ENCODE measurements at places on chromosomes 5 and 9.

DNA sequence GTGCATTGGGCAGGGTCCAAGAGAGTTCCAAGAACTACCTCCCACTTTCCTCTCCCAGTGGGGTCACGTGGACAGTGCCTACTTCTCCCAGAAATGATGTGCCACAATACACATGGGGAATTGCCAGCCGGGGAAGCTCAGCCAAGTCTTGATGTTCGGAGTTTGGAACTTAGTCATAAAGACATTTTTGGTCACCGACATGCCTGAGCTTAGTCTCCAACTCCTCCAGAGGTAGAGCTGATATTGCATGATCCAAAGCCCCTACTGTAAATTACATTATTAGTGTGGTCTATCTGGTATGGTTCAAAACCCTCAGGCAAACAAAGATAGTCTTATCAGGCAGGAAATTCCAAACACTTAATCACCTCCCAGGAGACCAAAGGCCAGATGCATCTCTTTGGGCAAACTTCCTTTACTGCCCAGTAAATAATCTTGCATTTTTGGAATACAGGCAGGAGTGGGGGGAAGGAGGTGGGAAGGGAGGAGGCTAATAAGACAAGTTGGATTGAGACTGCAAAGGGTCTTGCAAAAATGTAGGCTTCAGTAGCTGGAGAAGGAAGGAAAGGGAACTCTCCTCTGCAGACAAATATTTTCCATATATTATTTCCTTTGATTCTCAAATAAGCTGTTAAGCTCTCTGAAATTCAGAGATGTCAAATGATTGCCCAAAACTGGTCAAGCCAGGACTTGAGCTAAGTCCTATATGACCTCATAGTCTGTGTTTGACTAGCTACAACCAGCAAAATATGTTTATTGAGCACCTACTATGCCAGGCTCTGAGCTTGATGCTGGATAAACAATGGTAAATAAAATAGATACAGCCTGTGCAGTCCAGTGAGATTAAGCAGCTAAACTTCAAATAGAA lies 99.4 kb downstream of the DRD1 start:
- DNase-seq = no peak

- DNase-seq = no peak
Observed at GRCh38 chr5:317086-317811, 4.3 kb upstream of the AHRR start.

DNA sequence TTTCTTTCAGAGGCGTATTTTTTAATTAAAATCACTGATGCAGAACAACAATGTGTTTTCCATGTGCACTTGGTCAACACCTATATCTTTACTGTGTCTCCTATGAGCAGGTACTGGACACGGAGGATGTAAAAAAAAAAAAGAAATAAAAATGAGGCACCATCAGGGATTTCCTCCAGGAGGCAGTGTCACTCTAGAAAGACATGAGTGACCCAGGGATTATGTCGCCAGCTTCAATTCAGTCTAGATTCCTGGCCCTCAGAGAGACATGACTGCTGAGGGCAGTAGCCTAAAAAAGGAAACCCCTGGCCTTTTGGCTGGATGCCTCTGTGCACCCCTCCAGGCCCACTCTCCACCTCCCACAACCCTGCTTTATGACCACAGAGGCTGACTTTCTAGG lies 18.3 kb upstream of the IL33 start:
- peak; percentile 27 for DNase-seq

DNA sequence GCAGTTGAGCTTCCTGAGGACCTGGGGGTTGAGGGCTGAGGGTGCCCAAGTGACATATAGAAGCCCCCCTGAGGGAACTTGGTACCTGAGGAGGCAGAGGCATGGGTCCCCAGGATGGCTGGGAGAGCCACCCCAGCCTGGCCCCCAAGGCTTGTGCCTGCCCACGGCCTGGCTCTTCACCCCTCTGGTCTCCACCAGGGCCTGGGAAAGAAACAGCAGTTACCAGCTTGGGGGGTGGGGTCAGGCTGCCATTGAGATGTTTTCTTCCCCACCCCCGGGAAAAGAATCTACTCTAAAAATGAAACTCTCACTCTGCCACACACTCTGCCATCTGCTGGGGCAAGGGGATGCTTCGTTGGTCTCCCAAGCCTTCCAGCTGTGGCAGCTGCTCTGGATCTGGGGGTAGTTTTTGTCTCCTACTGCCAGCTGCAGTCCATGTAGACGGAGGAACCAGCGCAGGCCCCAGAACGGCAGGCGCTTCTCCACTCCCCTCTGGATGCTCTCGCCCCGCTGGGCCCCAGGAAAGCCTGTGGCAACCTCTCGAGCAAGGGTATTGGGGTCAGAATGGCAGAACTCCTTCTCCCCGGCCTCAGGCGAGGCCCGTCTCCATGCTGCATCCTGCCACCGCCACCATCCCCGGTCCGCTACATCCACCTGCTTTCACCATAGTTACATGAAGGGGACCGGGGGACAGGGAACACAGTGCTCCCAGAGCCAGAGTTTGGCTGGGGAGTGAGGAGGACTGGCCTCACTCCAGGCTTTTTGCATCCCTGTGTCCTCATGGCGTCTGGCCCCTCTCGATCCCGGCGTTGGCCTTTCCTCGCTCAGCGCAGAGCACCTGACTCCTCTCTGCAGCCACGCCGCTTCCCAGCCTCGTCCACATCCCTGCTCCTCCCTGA lies 123.5 kb downstream of the DAB2IP start:
- no peak for DNase-seq

DNA sequence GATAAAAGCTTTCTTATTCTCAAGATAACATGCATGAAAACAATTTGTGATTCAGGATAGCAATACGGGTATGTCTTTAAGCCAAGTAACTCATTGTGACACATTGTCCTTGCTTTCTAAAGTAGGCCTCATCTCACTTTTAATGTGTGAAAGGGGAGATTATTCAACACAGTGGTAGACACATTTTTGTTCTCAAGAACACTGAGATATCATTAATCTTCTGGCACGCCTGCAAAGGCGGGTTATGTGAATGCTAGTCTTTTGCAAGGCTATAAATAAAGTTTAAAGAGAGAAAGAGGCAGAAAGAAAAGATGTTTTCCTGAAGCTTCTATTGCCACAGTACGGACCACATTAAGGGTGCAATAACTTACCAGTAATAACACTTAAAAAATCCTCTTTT lies 181.8 kb upstream of the MEF2C start:
- DNase-seq = no peak

- DNase-seq = no peak
Observed at GRCh38 chr5:6197427-6197826, 180.9 kb downstream of the MED10 start.

- DNase-seq = no peak
Observed at GRCh38 chr9:123511326-123512277, 155.6 kb downstream of the CRB2 start.

DNA sequence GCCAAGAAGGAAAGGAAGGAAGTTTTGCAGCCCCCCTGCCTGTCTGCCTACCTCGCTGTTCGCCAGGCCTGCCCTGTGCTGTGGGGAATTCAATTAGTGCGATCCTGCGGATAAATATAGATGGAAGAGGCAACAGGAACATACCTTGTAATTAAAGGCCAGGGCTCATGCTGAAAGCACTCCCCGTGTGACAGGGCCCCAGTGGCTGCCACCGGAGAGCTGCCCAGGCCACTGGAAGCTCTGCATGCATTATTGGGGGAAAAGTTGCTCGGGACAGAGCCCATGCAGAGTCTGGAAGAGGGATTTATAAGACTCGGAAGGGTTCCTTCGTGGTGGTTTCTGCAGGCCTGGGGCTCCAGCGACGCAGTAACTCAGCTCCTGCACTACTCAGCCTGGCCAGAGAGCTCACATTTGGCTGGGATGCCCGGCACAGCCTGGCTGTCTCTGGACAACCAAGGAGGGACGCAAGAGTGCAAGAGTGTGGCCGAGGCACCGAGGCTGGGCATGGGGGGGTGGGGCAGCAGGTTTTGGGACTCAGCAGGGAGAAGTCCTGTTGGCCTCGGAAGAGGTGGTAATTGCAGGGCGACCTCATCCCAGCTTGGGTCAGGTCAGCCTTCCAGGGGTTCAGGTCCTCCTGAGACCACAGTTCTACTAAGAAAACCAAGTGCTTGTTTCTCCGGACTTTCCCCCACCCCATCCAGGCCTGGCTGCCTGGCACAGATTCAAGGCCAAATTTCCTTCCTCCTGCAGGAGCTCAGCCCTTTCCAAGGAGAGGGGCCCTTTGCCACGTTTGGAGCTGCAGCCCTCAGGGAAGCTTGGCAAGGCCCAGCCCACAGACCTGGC lies 68.1 kb upstream of the GGTA1 start:
- DNase-seq = no peak

DNA sequence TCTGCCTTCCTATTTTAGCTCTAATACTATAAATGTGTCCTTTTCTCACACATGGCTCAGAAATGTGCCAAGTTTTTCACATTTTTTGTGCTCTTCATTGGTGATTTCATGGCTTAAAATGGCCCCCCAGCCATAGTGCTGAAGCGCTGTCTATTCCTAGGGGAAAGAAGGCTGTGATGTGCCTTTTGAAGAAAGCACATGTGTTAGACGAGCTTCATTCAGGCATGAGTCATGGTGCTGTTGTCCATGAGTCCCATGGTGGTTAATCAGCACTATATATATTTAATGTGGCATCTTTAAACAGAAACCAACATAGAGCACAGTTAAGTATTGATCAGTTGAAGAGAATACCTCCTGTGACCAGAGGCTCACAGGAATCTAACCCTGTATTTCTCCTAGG lies 55.8 kb downstream of the PDE8B start:
- DNase-seq = no peak

GRCh38 chr5:174284873-174285272 lies 239.4 kb downstream of the NSG2 start:
- no peak for DNase-seq

DNA sequence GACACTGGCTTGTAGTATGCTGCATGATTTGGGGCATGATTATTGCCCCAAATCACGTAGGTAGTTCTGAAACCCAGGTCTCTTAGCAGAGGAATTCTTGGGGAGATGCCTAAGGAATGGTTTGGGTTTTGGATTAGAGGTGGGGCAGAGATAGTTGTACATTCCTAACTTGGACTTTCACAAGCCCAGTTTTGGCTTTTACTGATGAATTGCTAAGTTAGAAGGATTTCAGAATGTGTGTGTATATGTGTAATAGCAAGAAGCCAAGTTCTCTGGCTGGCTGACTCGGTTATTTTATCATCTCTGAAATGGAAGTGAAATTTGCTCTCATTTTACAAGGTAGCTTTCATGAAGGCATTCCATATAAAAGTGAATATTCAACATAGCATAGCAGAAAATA lies 23.8 kb upstream of the ZNF131 start:
- no peak for DNase-seq

- no peak for DNase-seq
Observed at GRCh38 chr5:168227001-168227400, 64.4 kb upstream of the WWC1 start.

GRCh38 chr9:3553076-3553765 lies 27.4 kb upstream of the RFX3 start:
- DNase-seq = no peak

- DNase-seq = no peak
Observed at GRCh38 chr5:73757416-73757815, 131.4 kb downstream of the ARHGEF28 start.

DNA sequence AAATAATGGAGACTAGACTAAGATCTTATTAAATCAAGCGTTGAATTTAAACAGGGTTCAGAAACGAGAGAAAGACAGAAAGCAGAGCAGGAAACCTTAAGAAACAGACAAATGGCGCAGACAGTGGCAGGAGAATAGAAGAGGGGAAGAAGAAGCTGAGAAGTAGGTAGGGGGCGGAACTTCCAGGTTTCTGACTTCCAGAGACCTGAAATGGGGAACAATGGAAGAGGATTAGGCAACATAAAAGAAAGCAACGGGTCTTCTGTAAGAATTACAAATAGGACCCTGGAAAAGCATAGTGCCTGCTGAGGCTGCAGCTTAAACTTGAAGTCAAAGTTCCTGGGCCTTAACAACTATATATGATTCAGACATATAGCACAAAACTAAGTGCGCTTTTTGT lies 101.7 kb downstream of the BNC2 start:
- DNase-seq = peak; percentile 52

DNA sequence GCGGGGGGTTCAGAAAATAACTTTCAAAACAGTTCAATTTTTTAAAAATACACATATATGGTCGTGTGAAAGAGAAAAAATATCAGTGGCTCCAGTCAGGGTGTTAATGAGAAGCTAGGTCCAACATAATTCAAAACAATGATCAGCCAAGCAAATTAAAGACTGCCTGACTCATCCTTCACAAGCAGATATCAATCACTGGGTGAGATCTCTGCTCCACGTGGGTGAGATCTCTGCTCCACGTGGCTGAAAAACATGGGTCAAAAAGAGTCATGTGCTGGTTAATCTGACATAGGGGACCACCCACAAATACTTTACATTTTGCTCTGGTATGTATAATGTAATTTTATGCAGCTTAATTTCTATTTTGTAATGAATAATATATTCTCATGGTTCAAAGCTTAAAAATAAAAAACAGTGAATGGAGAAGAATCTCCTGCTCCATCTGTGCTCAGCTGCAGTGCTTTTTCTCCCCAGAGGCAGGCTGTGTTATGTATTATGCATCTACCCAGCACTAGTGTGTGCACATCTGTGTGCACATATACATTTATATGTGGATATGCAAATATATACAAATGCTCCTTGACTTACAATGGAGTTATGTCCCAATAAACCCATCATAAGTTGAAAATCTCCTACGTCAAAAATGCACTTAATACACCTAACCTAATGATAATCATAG lies 93.1 kb upstream of the S1PR3 start:
- no peak for DNase-seq

- no peak for DNase-seq
Observed at GRCh38 chr5:45508135-45508534, 188.0 kb downstream of the HCN1 start.

- no peak for DNase-seq
Observed at GRCh38 chr5:139640421-139641115, 7.6 kb upstream of the CXXC5 start.

DNA sequence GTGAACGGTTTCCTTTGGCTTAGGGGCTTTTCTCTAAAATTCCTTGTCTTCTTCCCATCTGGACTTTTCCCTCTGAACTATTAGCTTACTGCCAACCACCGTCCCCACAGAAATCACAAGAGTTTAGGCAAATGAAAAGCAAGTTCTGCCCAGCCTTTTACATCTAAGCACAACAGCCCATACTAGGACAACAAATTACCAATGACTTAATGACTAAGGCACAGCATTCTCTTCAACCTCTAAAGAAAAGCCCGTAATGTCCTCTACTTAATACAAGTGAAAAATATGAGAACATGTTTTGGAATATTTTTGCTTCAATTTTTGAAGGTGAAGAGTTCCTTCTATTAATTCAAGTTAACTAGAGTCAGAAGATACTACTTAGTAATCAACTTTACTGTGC lies 1.2 kb downstream of the ZBTB5 start:
- DNase-seq = no peak

DNA sequence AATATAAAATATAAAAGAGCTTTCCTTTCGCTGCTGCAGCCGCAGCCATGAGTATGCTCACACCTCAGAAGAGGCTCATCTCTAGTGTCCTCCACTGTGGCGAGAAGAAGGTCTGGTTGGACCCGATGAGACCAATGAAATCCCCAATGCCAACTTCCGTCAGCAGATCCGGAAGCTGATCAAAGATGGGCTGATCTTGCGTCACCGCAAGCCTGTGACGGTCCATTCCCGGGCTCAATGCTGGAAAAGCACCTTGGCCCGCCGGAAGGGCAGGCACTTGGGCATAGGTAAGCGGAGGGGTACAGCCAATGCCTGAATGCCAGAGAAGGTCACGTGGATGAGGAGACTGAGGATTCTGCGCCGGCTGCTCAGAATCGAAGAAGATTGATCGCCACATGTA lies 12.6 kb upstream of the PRDM12 start:
- DNase-seq = no peak
